ENCODE measurements at places on chromosomes 7 and 10.
A peak's percentile ranks its signal among the peaks of the same experiment; 100 is the strongest.

- peak; percentile 53 for DNase-seq
- H3K4me3 ChIP-seq = no peak overlapping the region
- H3K36me3 ChIP-seq = no peaks in the 10 kb centered on the region
- H3K4me1 ChIP-seq = peaks cover 35% of the 10 kb centered on the region
Measured at GRCh38 chr10:69456880-69457693, 5.8 kb downstream of the TSPAN15 start.

- peaks cover 9% of the 10 kb centered on the region for H3K4me1 ChIP-seq
- DNase-seq = peak; percentile 54
- H3K36me3 ChIP-seq = no peaks in the 10 kb centered on the region
- H3K27ac ChIP-seq = no peak overlapping the region
- H3K27me3 ChIP-seq = no peaks in the 10 kb centered on the region
Measured at GRCh38 chr10:30384701-30385201, 35.7 kb upstream of the MTPAP start.

- no peaks in the 10 kb centered on the region for H3K4me1 ChIP-seq
- no peak for DNase-seq
- no peaks in the 10 kb centered on the region for H3K27me3 ChIP-seq
- H3K36me3 ChIP-seq = no peaks in the 10 kb centered on the region
- no peak overlapping the region for H3K4me3 ChIP-seq
Measured at GRCh38 chr7:107064255-107064654, 19.8 kb downstream of the PRKAR2B start.

GRCh38 chr10:50336140-50336539 lies 84.8 kb upstream of the ASAH2 start:
- no peak overlapping the region for H3K4me3 ChIP-seq
- H3K4me1 ChIP-seq = no peaks in the 10 kb centered on the region
- H3K36me3 ChIP-seq = peaks cover 10% of the 10 kb centered on the region

GRCh38 chr7:144821067-144821466 lies 14.8 kb downstream of the TPK1 start:
- no peaks in the 10 kb centered on the region for H3K4me1 ChIP-seq
- no peak overlapping the region for H3K4me3 ChIP-seq
- H3K27ac ChIP-seq = no peak overlapping the region

DNA sequence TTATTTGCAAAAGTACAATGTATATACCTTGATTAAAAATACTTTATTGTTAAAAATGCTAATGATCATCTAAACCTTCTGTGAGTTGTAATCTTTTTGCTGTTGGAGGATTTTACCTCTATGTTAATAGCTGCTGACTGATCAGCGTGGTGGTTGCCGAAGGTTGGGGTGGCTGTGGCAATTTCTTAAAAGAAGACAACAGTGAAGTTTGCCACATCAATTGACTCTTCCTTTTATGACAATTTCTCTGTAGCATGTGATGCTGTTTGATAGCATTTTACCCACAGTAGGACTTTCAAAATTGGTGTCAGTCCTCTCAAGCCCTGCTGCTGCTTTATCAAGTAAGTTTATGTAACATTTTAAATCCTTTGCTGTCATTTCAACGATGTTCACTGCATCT lies 16.9 kb upstream of the ENTPD1 start:
- no peak overlapping the region for H3K27ac ChIP-seq
- H3K4me1 ChIP-seq = peaks cover 17% of the 10 kb centered on the region
- H3K27me3 ChIP-seq = no peaks in the 10 kb centered on the region
- H3K36me3 ChIP-seq = no peaks in the 10 kb centered on the region

- DNase-seq = no peak
- H3K27ac ChIP-seq = no peak overlapping the region
- no peaks in the 10 kb centered on the region for H3K36me3 ChIP-seq
- no peak overlapping the region for H3K4me3 ChIP-seq
Measured at GRCh38 chr7:47882635-47883034, 65.6 kb downstream of the PKD1L1 start.

DNA sequence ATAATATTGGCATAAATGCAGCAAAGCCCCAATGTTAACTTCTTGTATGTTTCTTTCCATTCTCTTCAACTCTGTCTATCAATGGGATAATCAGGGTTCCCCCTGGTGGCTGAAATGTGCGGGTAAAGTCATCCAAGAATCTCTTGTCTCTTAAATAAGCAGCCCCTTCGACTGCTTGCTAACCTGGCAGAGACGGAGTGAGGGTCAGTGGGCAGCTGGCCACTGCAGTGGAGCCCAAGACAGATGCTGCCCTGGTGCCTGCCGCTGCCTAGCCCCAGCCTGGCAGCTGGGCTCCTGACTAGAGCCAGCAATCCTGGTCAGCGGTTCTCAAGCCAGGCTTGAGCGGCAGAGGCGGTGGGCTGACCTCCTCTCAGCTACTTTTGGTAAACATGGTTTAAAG lies 248.9 kb downstream of the COBL start:
- H3K4me1 ChIP-seq = peaks cover 20% of the 10 kb centered on the region
- H3K36me3 ChIP-seq = no peaks in the 10 kb centered on the region
- H3K4me3 ChIP-seq = no peak overlapping the region
- H3K27me3 ChIP-seq = no peaks in the 10 kb centered on the region
- H3K27ac ChIP-seq = no peak overlapping the region

DNA sequence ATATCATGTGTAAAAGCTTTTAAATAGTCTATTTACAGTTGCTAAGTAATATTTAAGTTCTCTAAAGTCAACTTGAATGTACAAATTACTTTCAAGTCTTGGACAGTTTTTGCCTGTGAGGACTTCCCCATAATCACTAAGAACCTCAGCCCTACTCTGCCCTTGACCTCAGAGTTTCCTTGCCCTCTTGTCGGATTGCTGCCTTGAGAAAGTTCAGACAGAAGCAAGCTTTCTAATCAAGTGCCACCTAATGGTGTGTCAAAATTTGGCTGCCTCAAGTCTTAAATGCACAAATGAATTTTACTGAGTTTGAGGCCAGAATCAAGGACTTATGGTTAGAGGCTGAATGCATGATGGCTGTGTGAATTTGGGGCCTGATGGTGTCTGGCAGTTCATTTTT lies 88.3 kb upstream of the KAT6B start:
- H3K4me1 ChIP-seq = no peaks in the 10 kb centered on the region
- no peak overlapping the region for H3K27ac ChIP-seq
- no peak overlapping the region for H3K4me3 ChIP-seq
- no peaks in the 10 kb centered on the region for H3K36me3 ChIP-seq
- no peaks in the 10 kb centered on the region for H3K27me3 ChIP-seq

DNA sequence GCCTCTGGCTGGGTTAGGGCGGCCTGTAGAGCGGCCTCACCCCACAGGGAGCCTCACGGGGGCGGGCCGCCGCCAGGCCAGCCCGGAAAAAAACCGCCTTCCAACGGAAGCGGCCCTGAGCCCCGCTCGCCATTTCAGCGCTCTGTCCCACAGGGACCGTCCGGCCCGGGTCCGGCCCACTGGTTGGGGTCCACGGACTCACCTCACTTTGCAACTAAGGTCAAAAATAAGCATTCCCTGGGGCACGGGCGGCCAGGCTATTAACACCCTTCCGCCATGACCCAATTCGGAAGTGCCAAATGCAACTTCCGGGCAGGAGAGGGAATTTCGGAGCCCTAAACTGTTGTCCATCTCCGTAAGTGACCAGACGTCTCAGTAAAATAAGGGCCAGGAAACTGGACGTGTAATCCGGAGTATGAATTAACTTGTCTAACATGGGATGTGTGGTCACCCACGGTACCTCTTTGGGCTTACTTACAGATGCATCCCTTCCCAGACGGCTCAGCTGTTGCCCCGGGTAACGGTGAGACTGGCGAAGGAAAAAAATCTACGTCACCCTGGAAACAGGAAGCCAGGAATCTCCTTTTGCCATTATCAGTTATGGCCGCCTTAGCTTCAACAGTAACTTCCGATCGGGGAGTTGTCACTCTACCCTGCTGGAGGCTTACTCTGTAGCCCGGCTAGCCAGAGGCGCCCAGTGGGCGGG lies at the start of gene BBIP1:
Gene BBIP1 (minus strand): TSS at position 538 of the 706 bp plus-strand sequence. CDS start 1,023 bp downstream, outside the sequence.
- H3K27ac ChIP-seq = peak within 1 kb of the TSS; percentile 100
- H3K4me3 ChIP-seq = peak within 1 kb of the TSS; percentile 79
- no peak for DNase-seq
- no peaks in the 10 kb centered on the region for H3K27me3 ChIP-seq
- H3K36me3 ChIP-seq = no peaks in the 10 kb centered on the region

DNA sequence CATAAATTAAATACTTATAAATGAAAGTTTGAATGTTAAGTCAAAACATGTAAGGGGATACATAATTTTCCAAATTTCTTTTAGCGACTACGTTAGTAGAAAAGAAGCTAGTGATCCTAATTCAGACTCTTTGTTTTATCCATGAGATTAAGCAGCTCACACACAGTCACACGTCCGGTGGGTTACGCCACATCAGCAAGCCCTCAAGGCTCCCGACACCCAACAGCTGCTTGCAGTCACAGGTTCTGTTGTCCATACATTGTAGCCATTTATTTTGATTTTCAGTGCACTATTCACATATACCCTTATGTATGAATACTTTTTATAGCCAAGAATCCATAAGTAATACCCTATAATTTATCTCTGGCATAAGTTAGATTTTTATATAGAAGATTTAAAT lies 39.5 kb downstream of the XRCC2 start:
- DNase-seq = no peak
- no peak overlapping the region for H3K4me3 ChIP-seq
- H3K4me1 ChIP-seq = no peaks in the 10 kb centered on the region
- H3K27me3 ChIP-seq = no peaks in the 10 kb centered on the region
- no peaks in the 10 kb centered on the region for H3K36me3 ChIP-seq
- no peak overlapping the region for H3K27ac ChIP-seq

- H3K36me3 ChIP-seq = no peaks in the 10 kb centered on the region
- DNase-seq = no peak
Measured at GRCh38 chr10:28774051-28774995, 97.0 kb downstream of the BAMBI start.

- H3K4me3 ChIP-seq = no peak overlapping the region
- no peak overlapping the region for H3K27ac ChIP-seq
- DNase-seq = peak; percentile 48
- H3K4me1 ChIP-seq = peaks cover 4% of the 10 kb centered on the region
- H3K36me3 ChIP-seq = peaks cover 25% of the 10 kb centered on the region
Measured at GRCh38 chr7:2205036-2205780, 27.5 kb downstream of the MAD1L1 start.

DNA sequence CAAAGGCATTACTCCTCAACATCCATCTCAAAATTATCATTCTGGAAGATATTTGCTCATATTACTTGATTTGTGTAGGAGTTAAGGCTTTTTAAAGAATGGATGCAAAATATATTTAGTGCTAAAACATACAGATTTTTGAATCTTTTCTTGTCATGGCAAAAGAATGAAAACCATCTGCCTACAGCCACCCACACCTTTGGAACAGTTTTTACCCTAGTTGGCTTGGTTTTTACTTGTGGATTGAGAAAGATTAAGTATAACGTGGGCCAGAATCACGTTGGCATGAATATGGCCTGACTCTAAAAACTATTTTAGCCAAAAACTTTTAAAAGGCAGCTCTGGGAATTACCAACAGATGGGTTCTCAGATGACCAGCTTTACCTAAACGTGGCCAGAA lies 128.2 kb downstream of the SPAG6 start:
- H3K4me3 ChIP-seq = no peak overlapping the region
- H3K27me3 ChIP-seq = peaks cover 69% of the 10 kb centered on the region
- H3K4me1 ChIP-seq = peaks cover 13% of the 10 kb centered on the region
- DNase-seq = no peak
- no peak overlapping the region for H3K27ac ChIP-seq
- H3K36me3 ChIP-seq = no peaks in the 10 kb centered on the region

GRCh38 chr10:43943818-43944360 lies 295.2 kb upstream of the ZNF32 start:
- DNase-seq = peak; percentile 38
- no peak overlapping the region for H3K27ac ChIP-seq
- H3K27me3 ChIP-seq = no peaks in the 10 kb centered on the region
- no peak overlapping the region for H3K4me3 ChIP-seq
- H3K4me1 ChIP-seq = no peaks in the 10 kb centered on the region

DNA sequence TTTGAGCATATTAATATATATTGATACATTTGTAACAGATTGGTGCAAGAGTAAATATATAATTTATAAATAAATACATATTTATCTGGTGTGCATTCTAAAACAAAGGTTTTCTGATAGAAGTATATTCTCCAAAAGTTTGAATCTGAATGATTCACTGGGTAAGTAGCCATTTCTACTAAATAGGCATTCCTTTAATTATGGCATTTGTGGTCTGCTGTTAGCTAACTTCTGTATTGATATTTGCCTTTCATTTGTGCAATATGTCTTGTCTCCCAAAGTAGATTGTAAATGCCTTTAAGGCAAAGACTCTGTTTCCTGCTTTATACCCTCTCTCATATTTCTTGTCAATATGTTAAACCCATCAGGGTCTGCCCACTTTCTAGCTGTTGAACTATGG lies 11.1 kb upstream of the ARID5B start:
- DNase-seq = no peak
- no peaks in the 10 kb centered on the region for H3K4me1 ChIP-seq
- no peak overlapping the region for H3K27ac ChIP-seq
- H3K4me3 ChIP-seq = no peak overlapping the region

DNA sequence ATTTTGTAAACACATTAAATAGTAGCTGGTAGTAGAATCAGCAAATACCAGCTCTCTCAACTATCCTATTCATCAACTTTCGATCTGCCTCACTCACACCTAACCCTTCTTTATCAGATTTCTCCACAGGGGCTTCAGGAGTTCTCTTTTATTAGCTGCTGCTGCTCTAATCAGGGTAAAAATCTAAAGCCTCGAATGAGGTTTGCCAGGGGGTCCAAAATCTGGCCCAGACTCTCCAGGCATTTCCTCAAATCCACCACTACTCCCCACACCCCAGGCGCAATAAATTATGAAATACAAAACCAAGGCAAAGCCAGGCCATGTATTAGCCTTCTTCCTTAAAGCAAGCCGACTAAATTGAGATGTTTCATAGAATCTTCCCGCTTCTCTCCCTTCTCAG lies 2.3 kb downstream of the RNF216 start:
- H3K4me1 ChIP-seq = peaks cover 21% of the 10 kb centered on the region
- H3K4me3 ChIP-seq = no peak overlapping the region
- H3K27me3 ChIP-seq = no peaks in the 10 kb centered on the region
- no peak overlapping the region for H3K27ac ChIP-seq

GRCh38 chr7:150755473-150756099 lies 18.4 kb downstream of the GIMAP5 start:
- no peak overlapping the region for H3K4me3 ChIP-seq
- peaks cover 11% of the 10 kb centered on the region for H3K4me1 ChIP-seq
- no peak for DNase-seq
- no peaks in the 10 kb centered on the region for H3K27me3 ChIP-seq

DNA sequence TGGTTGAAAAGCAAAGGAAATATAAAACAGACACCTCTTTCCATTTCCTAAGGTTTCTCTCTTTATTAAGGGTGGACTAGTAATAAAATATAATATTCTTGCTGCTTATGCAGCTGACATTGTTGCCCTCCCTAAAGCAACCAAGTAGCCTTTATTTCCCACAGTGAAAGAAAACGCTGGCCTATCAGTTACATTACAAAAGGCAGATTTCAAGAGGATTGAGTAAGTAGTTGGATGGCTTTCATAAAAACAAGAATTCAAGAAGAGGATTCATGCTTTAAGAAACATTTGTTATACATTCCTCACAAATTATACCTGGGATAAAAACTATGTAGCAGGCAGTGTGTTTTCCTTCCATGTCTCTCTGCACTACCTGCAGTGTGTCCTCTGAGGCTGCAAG lies 154.4 kb upstream of the LANCL2 start:
- DNase-seq = no peak
- H3K4me1 ChIP-seq = peaks cover 8% of the 10 kb centered on the region
- peaks cover 29% of the 10 kb centered on the region for H3K36me3 ChIP-seq
- H3K27me3 ChIP-seq = no peaks in the 10 kb centered on the region
- no peak overlapping the region for H3K27ac ChIP-seq
- no peak overlapping the region for H3K4me3 ChIP-seq

Data from upper lobe of right lung (tissue), 1 donor.